MG63 (cell line): ENCODE measurements at places on chromosomes 6 and 20.

DNA sequence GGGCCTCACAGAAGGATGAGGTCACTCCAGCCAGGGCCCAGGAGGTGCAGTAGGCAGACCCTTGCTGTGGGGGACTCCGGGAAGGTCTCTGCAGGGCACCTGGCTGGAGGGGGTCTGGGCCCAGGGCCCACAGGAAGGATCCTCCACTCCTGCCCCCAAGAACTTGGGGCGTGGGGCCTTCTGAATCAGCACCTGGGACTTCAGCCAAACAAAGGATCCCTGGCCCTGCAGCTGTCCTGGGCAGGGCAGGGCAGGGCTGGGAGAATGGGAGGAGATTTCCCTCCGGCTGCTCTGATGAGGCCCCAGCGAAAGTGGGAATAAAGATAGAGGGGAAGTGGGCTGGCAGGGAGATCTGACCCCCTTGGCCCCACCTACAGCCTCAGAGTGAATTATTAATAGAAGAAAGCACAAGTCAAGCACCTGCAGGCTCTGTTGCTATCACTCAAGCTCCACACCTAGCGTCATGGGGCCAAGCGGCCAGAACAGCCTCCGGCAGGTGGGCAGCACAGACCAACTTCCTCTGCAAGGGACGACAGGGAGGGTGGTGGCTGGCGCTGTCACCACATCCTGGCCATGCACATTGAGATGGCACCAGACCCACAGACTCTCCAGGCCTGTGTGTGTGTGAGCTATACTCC, 61.6 kb upstream of the MRPS10 start:
- DNase-seq: peak; percentile 77

DNA sequence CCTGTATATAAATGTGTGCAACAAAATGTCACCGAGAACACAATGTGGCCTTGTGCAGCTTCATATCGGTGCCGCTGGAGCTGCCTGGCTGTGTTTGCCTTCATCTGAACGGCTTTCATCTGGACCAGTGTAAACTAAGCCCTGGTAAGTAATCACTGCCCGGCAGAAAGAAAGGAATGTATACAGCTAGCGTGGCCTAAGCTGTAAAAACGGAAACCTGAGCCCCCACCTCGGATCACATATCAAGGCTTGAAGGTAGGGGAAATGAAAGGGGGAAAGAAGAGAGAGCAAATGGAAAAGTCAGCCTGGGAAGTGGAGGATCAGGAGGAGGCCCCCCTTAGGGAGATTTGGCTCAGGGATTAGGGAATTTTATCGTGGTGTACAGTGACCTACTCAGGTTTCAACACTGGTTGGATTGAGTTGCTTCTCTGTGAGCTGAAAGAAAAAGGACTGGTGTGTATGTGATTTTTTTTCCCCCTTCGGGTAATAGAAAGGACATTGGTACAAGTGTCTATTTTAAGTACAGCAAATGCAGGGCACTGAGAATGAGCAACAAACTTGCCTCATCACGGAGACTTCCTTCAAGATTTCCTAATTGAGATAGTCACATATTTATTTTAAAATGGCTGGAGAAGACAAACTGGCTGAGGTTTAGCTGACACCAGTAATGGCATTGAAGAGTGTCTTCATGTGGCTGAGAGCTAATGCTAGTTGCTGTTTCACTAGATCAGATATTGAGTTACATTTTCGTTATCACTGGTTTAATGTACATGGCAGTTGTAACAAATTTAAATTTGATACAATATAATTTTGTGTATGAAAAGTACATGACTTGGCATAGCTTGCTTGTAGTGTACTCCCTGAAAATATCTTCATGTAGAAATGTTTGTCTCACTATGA, 3.5 kb downstream of the SOBP start:
- peak; percentile 12 for DNase-seq

GRCh38 chr6:143205991-143206390, 145.3 kb downstream of the AIG1 start:
- no peak for DNase-seq

- DNase-seq: no peak
Observed at GRCh38 chr6:39221779-39222641, 7.3 kb downstream of the KCNK5 start.

GRCh38 chr6:105259913-105260889, 80.4 kb upstream of the POPDC3 start:
- DNase-seq: no peak

DNA sequence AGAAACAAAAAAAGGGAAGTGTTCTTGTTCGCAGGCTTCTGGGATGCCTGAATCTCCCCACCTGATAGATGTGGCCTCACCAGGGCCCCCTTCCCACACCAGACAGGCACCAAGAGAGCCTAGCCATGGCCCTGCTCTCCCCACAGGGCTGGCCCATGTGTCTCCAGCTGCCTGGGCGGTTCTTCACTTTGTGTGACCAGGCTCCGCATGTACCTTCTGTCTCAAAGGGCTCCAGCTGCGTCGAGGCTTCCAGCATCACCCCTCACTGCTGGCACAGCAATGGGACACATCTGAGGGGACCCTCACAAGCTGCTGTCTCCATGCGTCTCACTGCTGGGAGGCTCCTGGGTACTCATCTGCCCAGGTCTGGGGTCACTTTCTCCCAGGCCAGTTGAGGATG, 362.9 kb downstream of the ZFAND3 start:
- DNase-seq: no peak

- DNase-seq: no peak
Observed at GRCh38 chr20:38344107-38344701, 2.1 kb upstream of the LBP start.

DNA sequence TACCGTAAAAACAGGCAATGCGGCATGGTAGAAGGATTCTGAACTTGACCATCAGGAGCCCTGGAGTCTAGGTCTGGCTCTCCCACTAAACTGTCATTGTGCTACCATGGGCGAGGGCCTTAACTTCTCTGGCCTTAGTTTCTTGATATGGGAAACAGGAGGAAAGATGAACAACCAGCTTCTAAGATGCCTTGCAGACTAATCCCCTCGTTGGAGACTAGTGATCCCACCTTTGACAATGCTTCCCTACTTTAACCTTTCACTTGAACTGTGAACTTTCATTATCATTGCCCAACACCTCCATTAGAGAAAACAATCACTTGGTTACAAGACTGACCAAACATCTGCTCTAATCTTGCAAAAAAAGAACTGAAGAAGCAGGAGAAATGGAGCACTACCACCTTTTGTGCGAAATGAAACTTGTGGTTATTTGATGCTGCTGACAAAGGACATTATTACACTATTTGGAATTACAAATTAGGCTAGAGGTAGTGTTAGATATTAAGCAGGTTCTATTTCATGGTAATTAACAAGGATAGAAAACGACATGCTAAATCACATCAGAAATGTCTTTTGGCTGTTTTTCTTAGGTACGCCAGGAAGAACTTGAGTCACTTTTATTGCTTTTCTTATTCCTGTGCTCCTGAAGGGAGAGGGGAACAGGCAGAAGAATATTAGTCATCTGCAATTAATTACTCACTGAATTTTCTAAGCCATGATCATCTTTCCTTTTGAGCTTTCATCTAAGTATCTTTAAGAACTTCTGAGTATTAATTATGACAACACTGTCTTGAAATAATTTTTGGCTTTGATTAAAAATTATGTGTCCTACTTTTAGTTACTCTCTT, 39.1 kb upstream of the ARHGAP18 start:
- no peak for DNase-seq

GRCh38 chr6:27642744-27643456, 170.0 kb upstream of the ZNF184 start:
- DNase-seq: peak; percentile 41

GRCh38 chr6:149499066-149499465, 14.3 kb upstream of the ZC3H12D start:
- DNase-seq: peak; percentile 23

- DNase-seq: no peak
Observed at GRCh38 chr6:40532349-40533000, 54.7 kb downstream of the LRFN2 start.

DNA sequence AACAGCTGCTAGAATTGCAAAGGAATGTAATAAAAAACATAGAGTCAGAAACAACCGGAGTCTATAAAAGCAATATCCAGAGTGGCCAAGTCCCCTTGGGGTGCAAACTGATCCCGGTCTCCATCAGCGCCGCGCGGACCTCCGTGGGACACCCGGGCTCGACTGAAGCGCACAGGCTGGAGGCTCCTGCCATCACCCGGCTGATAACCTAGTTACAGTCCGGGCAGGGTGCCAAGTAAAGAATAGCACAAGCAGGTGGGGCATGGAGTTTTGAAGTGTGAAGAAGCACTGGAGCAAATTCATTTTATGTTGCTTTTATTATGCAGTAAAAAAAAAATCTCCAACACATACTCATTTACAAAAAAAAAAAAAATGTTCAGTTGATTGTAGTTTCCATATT, 205.1 kb upstream of the GMDS start:
- no peak for DNase-seq

DNA sequence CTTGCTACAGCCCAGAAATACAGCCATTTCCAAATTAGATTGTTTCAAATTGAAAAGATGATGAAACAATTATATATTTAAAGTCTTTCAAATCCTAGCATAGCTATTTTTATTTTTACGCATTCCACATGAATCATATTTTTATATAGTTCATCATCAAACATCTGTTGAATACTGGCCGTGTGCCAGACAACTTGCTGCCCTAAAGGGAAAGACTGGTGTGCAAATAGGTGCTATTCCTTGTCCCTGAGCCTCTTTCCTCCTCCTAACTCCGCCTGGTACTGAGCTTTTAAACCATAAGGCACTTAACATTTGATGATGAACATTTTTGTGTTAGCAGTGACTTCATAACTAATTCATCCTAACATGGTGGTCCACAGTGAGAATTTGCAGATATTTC, 18.7 kb upstream of the PLCG1 start:
- no peak for DNase-seq

- no peak for DNase-seq
Observed at GRCh38 chr6:43910638-43911353, 140.8 kb downstream of the VEGFA start.

- no peak for DNase-seq
Observed at GRCh38 chr20:39691151-39691862, 729.2 kb downstream of the DHX35 start.

DNA sequence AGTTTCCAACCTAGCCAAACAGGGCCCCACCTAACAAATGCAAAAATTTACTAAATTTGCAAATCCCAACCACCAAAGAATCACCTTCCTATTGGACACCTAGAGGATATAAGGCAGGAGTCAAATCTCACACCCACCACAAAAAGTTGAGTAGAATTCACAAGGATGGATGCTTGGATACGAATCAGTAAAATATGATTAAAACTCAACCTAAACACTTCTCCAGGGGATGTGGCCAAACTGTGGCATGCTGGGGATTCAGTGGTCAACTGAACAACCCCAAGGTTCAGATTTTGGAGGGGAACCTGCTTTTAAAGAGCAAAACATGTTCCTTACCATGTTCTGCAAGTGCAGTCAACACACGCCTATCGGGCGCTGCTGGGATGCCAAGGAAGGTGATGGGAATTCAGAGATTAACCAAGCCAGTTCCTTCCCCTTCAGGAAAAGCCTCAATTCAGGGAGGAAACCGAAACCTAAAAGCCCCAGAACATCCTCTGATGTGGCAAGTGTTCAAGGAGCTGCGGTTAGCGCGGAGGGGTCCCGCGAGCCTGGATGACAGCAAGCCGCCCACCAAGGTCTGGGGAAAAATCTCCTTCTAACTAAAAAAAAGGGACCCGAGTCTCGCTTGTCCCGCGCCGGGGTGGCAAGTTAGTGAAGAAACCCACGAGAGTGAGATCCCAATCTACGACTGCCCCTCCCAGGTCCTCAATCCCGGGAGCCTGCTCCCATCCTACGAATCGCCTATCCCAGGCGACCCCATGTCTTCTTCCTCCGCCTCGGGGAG, 902 bp downstream of the SAMHD1 start:
- DNase-seq: peak; percentile 33

- no peak for DNase-seq
Observed at GRCh38 chr6:22956029-22956681, 386.8 kb downstream of the HDGFL1 start.

- DNase-seq: peak; percentile 42
Observed at GRCh38 chr20:11195899-11196558, 522.2 kb upstream of the JAG1 start.

DNA sequence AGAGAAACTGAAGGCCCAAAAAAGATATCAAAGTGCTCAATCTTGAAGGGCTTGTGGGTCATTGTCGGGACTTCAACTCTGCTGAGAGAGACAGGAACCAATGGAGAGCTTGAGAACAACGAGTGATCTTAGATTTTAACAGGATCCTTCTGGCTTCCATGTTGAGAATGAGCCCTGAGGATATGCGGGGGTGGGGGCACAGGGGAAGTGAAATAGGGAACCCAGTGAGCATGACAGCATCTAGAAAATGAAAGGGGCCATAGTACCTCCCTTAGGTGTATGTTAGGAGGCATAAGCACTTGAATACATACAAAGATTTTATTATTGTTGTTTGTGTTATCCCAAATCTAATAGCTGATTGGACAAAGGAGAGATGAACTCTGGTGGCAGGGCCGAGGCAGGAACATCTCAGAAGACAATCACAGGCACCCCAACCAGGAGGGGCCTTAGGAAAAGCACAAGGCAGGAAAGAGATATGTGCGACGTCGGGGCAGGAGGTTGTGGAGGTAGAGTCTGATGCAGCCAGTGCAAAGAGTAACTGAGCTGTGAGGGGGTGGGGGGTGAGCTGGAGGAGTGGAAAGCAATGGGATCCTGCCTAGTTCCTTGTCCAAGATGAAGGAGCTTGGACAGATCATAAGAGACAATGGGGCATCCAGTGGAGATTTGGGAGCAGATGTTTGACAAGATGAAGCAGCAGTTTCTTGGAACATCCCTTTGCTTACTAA, 10.4 kb downstream of the TGM6 start:
- no peak for DNase-seq

GRCh38 chr6:12602951-12603672, 113.5 kb upstream of the PHACTR1 start:
- DNase-seq: peak; percentile 62

DNA sequence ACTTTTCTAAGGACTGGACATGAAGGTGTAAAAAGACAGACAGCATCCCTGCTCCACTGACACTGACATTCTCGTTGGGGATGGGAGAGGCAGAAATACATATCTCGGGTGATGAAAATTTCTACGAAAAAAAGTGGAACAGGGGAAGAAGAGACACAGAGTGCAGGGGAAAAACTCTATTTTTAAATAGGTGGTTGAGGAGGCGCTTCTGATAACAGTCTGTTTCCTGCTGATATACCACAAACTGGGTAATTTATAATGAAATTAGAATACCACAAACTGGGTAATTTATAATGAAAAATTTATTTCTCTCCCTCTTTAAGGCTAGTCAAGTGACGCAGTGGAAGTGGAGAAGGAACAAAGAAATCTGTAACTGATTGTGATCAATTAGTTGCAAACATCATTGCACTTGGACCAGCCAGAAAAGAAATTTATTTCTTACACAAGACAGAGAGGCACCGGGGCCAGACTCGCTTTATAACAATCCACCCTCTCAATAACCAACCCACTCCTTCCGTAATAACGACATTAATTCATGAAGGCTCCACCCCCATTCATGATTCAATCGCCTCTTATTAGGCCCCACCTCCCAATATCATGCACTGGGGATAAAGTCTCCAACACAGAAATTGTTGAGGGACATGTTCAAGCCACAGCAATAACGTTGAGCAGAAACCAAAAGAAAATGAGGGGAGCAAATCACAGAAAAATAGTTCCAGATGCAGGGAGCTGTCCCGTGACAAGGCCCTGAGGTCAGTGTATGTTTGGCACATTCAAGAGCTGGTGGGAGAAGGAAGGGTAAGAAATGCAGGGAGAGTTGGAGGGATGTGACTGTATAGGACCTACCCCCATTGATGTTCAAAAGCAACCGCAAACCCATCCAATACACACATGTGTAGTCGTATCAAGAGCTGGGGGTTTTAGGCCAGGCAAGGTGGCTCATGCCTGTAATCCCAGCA, 6.6 kb upstream of the SRSF6 start:
- no peak for DNase-seq
